ENCODE measurements at places on chromosomes 16 and 17.
A peak's percentile ranks its signal among the peaks of the same experiment; 100 is the strongest.

DNA sequence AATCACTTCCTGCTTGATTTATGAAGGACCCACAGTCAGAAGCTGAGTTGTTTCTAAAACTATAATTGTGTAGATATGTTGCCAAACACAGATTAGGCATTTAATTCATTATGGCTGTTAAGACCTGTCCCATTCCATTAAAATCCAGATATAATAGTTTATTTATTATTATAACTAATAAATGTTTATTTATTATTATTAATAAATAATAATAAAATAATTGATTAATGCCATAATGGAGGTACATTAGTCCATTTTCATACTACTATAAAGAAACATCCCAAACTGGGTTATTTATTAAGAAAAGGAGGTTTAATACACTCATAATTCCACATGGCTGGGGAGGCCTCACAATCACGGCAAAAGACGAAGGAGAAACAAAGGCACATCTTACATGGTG is 1240.9 kb downstream of the CDH11 start:
- ATAC-seq, result no peak

- ATAC-seq, result no peak
These were observed 377.9 kb upstream of the PMFBP1 start for GRCh38 chr16:72549878-72550277.

- ATAC-seq, result no peak
These were observed 26.2 kb downstream of the C16orf78 start for GRCh38 chr16:49399594-49400364.

DNA sequence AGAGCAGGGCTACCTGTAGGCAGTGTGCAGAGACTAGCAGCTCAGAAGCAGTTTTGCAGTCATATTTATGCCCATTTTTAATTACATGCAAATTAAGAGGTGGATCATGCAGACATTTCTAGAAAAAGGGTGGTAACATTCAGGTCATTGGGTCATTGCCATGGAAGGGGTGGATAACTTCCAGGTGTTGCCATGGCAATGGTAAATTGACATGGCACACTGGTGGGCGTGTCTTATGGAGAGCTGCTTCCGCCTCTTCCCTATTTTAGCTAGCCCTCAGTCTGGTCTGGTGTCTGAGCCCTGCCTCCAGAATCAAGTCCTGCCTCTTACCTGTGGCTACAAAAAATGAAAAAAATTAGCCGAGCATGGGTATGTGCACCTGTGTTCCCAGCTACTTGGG is 2.8 kb upstream of the DNAI2 start:
- ATAC-seq, result no peak

GRCh38 chr17:59716427-59716826 is 9.0 kb downstream of the VMP1 start:
- ATAC-seq, result no peak

DNA sequence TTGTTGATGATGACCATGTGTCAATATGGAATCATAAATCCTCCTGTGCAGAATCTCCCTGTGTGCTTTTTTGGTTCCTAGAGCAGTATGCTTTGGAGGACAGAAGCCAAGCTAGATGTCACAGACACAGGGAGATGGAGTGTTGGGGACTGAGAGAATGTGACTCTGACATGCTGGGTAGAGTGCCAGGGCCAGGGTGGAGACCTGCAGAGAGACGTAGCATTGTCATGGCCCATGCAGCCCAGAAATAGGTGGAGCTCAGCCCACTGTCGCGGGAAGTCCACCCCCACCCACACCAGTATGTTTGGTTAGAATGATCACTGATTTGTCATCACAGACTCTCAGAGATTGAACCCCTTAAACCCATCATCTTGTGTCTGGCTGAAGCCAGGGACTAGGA is 39.2 kb upstream of the ADCY7 start:
- ATAC-seq, result no peak

- ATAC-seq, result no peak
These were observed 275.3 kb downstream of the SHISA9 start for GRCh38 chr16:13176711-13177110.

DNA sequence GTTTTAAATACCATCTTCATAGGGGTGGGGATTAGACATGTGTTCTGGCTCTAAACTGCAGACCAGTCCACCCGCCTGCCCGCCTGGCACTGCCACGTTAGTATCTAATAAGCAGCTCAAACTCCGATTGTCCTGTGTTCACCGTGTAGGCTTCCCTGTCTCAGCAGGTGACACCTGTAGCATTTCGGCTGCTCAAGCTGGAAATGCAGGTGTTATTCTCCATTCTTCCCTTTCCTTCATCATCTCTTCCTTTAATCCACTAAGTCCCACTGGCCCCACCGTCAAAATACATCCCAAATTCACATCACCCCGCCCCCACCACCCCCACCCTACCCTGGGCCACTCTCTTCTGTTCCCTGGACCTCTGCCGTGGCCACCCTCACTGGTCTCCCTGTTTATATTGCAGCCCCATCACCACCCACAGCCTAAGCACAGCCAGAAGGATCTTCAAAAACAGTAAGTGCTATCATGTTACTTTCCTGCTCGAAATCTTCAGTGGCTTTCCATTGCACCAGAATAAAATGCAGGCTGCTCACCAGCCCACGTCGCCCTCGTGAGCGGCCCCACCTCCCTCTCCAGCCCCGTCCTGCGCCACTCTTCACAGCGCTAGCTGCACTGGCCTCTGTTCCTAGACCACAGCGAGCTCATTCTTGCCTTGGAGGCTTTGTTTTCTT is 65.1 kb downstream of the RTN4RL1 start:
- ATAC-seq, result no peak

DNA sequence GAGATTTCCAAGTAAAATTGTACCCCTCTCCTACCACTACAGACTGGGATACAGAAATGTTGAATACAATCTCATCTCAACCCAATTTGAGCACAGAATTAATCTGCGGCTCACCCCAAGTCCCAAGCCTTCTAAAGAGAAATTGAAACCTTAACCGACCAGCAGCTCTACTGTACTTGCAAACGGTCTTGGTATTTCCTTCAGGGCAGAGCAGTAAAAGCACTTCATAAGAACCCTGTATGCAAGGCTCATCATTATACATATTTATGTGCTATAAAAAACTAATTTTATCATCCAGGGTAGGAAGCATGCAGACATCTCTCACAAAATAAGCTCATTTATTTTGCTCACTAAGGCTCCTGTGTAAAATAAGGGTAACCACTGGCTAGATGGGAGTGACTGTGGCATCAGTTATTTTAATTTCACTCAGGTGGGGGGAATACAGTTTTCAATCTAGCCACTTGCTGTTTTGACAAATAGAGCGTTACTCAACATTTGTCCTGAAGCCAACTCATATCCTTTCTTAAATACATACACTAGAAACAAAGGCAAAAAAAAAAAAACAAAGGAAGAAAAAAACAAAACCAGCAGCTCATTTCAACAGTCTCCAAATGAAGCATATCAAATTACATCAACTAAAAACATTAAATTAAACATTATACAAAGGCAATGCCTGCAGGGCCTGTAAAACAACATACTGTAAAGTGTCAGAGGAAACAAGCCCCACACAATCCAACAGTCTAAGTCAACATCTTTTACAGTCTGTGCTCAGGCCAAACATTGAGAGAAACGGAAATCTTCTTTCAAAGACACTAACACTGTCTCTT is 65.0 kb downstream of the PARN start:
- ATAC-seq, result no peak

- ATAC-seq, result no peak
These were observed 6.0 kb downstream of the ERBB2 start for GRCh38 chr17:39705786-39706348.

- no peak for ATAC-seq
These were observed 16.1 kb downstream of the HIC1 start for GRCh38 chr17:2071024-2071385.

DNA sequence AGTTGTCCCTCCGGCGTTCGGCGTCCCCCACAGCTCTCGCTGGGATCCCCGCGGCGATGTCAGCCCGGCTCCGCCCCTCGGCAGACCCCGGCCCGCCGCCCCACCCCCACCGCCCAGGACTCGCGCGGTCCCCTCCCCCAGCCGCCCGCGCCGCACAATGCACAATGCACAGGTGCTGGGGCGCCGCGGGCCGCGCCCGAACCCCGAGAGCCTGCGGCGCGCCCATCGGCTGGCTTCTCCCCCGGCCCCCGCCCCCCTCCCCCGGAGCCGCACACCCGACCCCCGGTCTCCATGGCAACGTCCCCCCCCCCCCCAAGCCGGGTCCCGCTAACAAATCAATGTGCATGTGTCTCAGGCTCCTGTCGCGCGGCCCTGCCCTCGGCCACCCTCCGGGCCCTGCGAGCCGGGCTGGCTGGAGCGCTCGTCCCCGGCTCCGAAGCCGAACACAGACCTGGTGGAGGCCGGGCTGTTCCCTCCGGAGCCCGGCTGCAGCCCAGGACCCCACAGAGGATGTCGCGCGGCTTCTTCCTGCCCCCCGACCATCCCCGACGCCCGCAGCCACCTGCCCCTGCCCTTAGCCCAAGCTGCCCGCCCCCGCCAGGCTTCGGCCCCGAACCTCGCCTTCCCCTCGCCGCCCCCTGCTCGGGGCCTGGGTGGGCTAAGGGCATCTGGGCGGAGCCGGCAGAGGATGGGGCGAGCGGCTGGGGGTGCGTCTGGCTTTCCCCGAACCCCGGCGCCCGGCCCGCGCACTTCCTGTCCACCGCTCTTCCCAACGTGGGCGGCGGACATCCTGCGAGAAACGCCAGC is 818 bp upstream of the CBX8 start:
- ATAC-seq, result peak; percentile 1

- ATAC-seq, result peak; percentile 96
These were observed 21.7 kb upstream of the USP36 start for GRCh38 chr17:78862073-78863023.

GRCh38 chr17:73356561-73357170 is 44.9 kb upstream of the CDC42EP4 start:
- ATAC-seq, result no peak

- no peak for ATAC-seq
These were observed 79.9 kb upstream of the MON1B start for GRCh38 chr16:77111056-77111565.

GRCh38 chr17:42632949-42633444 is 23.5 kb downstream of the TUBG1 start:
- no peak for ATAC-seq

- ATAC-seq, result no peak
These were observed 20.0 kb downstream of the C1QTNF1 start for GRCh38 chr17:79043931-79044320.

GRCh38 chr17:5840811-5841446 is 229.2 kb upstream of the WSCD1 start:
- ATAC-seq, result no peak

DNA sequence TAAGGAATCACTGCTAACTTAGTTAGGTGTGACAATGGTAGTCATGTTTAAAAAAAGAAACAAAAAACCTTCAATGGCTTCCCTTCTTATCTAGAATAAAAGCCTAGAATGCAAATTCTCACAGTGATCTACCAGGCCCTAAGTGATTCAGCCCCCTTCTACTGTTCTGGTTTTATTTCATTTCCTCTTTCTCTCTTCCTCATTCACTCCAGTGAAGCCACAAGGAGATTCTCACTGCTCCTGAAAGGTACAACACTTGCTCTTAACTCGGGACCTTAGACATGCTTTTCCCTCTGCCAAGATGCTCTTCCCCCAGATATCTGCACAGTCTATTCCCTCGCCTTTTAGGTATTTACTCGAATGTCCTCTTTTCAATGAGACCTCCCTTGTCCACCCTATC is 3.7 kb downstream of the PIGS start:
- no peak for ATAC-seq

DNA sequence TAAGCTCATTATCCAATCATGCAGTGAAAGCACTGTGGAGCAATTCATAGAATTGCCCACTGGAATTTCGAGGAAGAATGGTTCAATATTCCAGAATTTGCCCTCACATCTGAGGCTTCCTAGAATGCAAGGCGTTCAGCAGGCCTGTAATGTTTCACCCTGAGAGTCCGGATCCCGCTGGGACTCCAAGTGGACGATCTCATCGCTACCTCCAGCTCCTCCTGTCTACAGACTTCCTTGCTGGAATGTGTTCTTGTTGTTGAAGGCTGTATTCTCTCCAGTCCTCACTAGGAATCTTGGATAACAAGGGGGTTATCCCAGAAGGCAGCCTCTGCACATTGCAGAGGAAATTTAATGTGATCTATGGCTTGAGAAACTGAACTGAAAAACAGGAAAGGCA is 7.8 kb downstream of the SLC47A1 start:
- ATAC-seq, result no peak

DNA sequence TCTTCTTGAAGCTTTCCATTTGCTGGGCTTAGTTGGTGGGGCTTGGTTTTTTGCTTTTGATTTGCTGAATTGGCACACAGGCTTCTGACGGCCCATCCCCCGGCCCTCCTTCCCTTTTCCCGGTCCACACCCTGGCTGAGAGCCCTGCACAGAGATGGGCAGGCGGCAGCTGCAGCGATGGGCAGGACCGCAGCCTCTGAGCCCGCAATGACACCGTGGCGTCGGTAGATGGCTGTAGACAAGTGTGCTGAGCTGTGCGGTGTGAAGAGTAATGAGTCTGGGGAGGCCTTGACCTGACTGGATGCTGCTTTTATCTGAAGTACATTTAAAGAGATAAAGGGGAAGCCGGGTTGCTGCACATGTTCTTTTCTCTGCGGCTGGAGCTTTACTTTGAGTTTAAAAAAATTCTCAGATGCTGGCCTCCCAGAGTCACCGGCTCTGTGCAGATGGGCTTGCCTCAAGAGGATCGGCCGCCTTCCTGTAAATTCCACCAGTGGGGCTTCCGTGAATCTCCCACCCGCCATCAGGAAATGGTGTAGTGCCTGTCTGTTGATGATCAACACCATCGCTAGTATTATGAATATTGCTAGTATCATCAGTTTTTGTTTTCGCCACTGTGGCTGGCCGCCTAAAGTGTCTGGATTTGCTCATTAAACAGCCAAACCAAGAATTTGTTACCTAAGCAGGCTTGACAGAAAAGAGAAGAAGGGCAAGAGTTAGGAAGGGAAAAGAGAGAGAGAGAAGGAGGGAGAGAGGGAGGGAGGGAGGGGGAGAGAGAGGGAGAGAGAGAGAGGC is 245.6 kb upstream of the RBFOX1 start:
- ATAC-seq, result no peak

GRCh38 chr16:12868169-12868568 is 33.2 kb upstream of the SHISA9 start:
- no peak for ATAC-seq

All from gastroesophageal sphincter (tissue), 4 donors.